Omental fat pad (tissue), 4 donors: ENCODE measurements at places on chromosomes 3 and 15. TPM values are rescaled to one million over a fixed set of nuclear protein-coding genes. Genes with fewer than 3 reads are reported as not detected.

The FANCD2OS gene
- total RNA-seq = not detected

The TMEM207 gene
- not detected for total RNA-seq

The DLL4 gene
- 27.6 TPM for total RNA-seq

The CCR9 gene
- total RNA-seq = not detected

The DPPA2 gene
- total RNA-seq = not detected

The CKMT1B gene
- 2.8 TPM for total RNA-seq

The CYP1A2 gene
- not detected for total RNA-seq

The ATP10A gene
- 8.4 TPM for total RNA-seq

The SATB1 gene
- total RNA-seq = 20.2 TPM

The CCR1 gene
- 15.9 TPM for total RNA-seq

The ERC2 gene
- total RNA-seq = 2.3 TPM

The CSPG4 gene
- total RNA-seq = 29.9 TPM

DNA sequence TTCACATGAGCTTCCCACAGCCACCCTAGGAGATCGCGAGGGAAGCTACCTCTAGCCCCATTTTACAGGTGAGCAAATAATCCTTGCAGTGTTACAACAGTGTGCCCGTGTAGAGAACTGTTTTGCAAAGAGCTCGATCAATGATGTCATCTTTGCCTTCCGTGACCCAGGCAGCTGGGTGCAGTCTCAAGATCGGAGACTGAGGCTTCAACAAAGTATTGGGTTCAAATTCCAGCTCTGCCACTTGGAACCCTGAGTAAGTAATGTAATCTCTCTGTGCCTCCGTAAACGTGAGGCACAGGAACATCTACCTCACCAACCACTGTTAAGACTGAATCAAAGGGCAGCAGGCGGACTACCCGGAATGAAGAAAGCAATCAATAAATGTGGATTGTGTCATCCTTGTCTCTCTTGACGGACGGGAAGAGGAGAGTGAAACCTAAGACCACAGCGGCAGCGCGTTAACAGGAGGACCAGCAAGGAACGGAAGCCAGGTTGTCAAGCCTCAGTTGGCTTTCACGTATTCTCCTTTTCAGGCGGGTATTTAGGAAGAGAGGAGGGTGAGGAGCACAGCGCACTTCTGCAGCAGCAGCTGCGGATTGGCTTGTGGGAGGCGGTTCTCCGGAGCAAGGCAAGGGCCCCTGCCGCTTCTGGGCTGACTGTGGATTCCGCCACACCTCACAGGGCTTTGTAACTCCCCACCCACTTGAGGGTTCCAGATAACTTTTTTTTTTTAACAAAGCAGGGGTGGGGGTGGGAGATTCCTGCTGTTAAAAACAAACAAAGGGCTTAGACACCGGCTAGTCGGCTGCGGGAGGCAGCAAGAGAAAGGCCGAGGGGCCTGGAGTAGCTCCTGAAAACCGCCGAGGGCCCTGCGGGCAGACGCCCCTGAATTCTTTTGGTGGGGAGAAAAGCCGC, 1.5 kb upstream of the SMAD3 start:
- no peak for DNase-seq

- DNase-seq = no peak
Measured at GRCh38 chr3:196756732-196757131, 17.1 kb downstream of the PAK2 start.

- no peak for DNase-seq
Measured at GRCh38 chr3:112604536-112604935, 36.4 kb downstream of the CCDC80 start.

GRCh38 chr3:13063225-13063624, 10.0 kb downstream of the IQSEC1 start:
- DNase-seq = no peak

DNA sequence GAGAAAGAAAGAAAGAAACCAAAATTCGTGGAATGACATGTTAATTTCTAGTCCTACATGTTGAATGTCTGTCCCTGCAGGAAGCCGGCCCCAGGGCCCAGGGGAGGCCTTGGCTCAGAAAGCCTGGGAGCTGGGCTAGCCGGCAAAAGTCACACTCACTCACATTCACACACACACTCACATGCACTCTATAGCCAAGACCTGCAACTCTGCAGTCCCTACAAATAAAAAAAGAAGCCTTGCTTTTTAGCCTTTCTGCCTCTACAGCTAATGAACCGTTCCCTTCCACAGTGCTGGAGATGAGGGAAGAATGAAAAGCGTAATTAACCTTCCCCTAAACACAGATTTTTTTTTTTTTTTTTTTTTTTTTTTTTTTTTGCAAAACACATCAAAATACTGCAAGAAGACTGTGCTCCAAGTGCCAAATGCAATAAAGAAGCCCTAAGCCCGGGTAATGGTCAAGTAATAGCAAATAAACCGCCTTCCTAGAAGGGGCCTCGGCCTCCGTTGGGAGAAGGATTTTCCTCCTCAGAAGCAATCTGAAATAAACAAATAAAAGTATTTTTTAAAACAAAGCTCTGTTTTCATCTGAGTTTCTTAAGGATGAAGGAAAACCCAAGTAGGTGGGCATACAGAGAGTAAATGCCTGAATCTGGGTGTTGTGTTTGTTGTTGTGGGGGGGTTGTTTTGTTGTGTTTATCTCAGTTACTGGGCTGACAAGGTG, 4.3 kb downstream of the MECOM start:
- no peak for DNase-seq

DNA sequence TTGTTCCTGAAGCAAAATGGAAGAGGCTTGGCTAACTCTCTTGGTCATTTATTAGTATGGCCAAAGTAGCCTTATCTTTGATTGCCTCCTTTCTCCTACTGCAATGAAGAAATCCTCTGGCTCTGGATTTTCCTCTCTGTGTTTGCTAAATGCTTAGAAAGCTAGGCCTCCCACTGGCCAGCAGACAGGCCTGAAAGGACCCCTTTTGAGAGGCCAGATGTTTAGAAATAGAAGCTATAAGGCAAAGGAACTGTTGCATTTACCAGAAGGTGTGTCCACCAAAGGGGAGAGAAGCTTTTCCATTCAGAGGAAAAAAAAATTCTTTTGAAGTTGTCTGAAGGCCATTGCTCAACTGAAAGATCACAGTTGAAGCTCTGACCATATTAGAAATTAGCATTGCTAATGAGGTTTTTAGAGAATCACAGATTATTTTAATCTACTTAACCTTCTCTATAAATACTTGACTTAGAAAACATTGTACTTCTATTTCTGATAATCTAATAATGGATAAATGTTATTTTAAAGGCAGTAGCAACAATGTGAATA, 160.8 kb downstream of the SYNPR start:
- DNase-seq = no peak

DNA sequence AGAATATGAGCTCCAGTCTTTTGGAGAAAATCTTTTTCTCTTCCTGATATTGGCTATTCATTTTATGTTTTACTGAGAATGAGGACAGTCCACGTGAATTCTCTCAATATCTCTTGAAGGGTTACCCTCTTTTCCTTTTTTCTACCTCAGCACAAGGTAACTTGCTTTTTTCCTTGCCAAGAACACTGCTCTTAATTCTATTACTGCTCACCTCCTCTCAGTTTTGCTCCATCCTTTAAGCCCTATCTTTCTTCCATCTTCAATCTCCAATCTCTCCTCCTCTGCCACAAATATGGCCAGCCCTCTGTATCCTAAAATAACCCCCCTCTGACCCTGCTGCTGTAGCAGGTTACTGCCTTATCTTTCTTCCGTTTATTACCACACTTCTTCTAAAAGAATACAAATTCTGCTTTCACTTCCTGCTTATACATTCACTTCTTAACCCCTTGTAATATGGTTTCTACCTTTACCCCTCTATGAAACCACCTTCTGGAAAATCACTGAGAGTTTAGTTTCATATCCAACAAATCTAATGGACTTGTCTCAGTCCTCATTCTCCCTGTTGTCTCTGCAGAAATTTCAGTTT, 89.0 kb downstream of the NFKBIZ start:
- DNase-seq = no peak

GRCh38 chr15:69185216-69185615, 24.8 kb downstream of the GLCE start:
- no peak for DNase-seq

GRCh38 chr15:99100245-99101173, 4.4 kb upstream of the SYNM start:
- peak; percentile 58 for DNase-seq

DNA sequence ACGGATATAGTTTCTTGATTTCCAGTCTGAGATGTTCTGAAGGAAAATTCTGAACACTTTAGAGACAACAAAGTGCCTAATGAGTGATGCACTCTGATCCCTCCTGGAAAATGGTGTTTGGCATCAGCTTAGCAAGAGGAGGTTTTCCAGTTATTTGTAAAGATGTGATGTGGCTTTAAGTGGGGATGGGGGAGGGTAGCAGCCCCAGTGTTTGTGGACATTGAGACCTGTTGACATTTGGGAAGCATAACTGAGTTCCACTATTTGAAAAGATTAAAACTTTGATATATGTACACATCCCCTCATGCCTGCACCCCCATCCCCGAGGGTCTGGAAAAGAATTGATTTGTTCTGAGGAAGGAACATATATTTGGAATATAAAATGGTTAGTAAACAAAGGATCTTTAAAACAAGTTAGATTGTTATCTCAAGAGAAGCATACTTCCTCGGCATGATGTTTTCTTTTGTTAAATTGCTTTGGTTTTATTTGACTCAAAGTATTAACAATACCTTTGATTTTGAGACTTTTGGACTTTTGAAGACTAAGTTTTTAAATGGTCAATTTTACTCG, 6.5 kb downstream of the IGF1R start:
- no peak for DNase-seq

- DNase-seq = no peak
Measured at GRCh38 chr3:33526787-33527186, 86.6 kb upstream of the UBP1 start.

- no peak for DNase-seq
Measured at GRCh38 chr3:169813757-169814517, 1.2 kb upstream of the LRRC34 start.

DNA sequence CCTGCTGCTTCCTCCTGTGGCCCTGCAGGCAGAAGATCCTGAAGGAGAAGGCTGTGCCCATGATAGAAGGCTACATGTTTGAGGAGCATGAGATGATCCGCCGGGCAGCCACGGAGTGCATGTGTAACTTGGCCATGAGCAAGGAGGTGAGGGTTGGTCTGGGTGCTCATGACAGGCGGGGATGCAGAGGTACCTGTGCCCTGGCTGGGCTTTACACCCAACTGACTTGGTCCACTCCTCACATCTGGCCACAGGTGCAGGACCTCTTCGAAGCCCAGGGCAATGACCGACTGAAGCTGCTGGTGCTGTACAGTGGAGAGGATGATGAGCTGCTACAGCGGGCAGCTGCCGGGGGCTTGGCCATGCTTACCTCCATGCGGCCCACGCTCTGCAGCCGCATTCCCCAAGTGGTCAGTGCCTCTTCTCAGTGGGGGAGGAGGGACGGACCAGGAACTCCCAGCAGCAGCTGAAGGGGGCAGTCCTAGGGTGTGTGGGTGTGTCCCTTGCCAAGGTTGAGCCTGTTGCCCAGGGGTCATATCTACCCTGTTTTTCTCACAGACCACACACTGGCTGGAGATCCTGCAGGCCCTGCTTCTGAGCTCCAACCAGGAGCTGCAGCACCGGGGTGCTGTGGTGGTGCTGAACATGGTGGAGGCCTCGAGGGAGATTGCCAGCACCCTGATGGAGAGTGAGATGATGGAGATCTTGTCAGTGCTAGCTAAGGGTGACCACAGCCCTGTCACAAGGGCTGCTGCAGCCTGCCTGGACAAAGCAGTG, 1.6 kb upstream of the RCCD1 start:
- DNase-seq = no peak
